CD4-positive, alpha-beta T cell treated with Interleukin-15 for 4 hours (primary cell): ENCODE measurements at places on chromosomes 7 and 10.

GRCh38 chr10:21372651-21373410, 152.7 kb downstream of the SKIDA1 start:
- DNase-seq: peak; percentile 17

GRCh38 chr10:117741524-117741923, 199.0 kb downstream of the EMX2 start:
- DNase-seq: no peak

DNA sequence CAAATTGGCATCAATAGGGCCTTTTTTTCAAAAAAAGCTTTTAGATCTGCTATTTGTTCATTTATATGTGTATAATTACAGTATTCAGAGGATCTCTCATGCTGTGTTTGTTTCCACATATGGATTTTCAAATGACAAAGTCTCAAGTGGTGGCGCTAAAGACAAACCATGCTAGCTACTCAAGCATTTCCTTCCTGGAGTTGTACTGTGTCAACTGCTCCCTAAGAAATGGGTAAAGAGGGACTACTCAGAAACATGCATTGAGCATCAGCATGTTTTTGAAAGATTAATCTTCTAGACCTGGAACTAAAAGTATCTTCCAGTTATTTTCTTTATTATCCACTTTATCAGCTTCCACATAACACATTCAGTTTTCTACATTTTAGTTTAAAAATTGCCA, 12.7 kb downstream of the CNTNAP2 start:
- no peak for DNase-seq

GRCh38 chr7:11330717-11331116, 357.0 kb downstream of the PHF14 start:
- no peak for DNase-seq

DNA sequence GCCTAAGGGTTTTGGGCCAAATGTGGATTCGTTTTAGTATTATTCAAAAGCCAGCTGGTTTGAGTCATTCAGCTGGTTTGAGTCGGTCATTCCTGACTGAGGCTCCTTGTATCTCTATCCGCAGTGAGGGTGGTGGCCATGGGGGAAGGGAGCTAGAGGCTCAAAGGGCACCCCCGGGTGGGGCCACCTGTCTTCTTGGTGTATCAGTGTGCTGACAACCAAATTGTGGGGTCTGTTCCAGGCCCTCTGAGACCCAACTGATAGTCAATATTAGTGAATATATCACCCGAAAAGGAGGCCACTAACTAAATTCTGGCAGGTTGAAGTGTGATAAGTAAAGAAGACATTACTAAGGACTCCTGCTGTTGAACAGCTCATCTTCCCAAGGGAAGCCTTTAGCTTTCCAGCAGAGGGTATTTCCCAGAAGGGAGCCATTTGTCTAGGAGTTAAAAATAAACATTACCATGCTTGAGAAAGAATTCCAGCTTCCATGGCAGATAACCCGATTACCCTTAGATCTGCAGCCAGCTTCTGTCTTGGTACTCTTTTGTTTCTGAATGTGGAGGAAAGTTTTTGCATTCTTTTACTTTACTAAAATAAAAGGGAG, 29.9 kb upstream of the DDX50 start:
- DNase-seq: no peak

GRCh38 chr10:5748394-5748803, 63.8 kb downstream of the TASOR2 start:
- no peak for DNase-seq

- peak; percentile 89 for DNase-seq
Measured at GRCh38 chr7:21338728-21339164, 89.1 kb upstream of the SP4 start.

DNA sequence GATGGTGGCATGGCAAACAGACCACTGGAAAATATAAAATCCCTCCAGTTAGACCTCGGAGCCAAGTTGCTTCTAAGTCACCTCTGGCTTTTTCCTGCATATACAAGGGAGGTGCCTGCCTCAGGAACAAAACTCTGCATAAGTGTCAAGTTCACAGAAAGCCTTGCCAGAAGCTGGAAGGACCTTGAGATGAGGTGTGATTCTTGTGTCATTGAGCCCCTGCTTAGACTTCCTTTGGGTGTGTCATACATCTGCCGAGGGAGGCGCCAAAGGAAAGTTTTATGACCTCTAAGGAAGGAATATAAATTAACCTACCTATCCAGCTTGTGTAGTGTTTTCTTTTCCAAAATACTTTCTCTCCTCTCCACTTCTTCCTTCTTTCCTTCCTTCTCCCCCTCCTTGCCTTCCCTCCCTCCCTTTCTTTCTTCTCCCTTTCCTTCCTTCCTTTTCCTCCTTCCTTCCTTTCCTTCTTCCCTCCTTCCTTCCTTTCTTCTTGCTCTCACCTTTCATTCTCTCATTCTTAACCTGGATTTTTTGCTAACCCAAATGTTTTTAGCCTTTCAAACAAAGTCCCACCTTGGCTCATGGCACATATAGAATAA, 75.2 kb downstream of the TRIL start:
- DNase-seq: no peak

DNA sequence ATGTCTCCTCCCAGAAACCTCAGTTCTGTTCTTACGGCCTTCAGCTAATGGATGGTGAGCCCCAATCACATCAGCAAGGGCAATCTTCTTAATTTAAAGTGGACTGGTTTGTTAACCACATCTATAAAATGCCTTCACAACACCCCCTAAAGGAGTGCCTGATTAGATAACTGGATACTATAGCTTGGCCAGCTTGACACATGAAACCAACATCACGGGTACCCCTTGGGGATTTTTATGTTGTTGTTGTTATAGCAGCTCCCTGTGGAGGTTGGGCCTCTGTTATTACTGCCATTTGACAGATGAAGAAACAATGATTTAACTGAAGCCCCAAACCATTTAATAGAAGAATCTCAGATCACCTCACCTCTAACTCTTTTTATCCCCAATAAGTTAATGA, 26.8 kb downstream of the STRA8 start:
- DNase-seq: no peak

- DNase-seq: no peak
Measured at GRCh38 chr7:23618241-23618640, 21.1 kb downstream of the CCDC126 start.

- DNase-seq: no peak
Measured at GRCh38 chr7:140519007-140519399, 39.7 kb upstream of the MKRN1 start.

GRCh38 chr7:32091608-32092210, 21.5 kb upstream of the PDE1C start:
- DNase-seq: no peak

GRCh38 chr7:80708123-80708522, 69.7 kb downstream of the CD36 start:
- no peak for DNase-seq

GRCh38 chr7:90761584-90761983, 165.5 kb downstream of the CDK14 start:
- no peak for DNase-seq

GRCh38 chr7:13980474-13980873, 9.0 kb downstream of the ETV1 start:
- DNase-seq: no peak

GRCh38 chr7:114645451-114645850, 230.8 kb downstream of the FOXP2 start:
- no peak for DNase-seq

DNA sequence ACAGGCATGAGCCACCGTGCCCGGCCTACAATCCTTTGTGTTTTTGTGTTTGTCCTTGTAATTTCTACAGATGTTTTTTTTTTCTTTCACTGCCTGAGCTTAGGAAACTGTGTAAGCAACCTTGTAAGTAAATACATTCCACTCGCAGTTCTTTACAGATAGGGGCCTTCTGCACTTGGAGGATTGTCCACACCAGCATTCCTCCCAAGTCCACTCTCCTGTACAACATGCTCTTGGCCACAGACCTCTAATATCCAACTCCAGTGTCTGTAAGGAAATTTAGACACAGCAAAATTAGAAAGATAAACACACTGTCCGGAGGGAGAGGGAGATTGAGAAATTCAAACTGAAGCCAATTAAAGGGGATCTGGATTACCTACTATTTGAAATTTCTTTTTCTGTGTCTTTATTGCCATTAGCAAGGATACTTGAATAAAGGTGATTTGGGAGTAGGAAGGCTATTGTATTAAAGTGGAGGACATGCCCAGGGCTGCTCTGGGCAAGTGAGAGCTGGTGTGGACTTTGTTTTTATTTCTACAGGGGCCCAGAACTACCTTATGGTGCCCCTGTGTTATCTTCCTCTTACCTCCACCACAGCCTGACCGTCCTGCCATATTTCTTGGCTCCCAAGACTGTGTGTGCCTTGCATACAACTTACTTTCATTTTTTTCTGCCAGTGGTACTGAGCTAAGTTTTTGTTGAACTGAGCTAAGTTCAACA, 9.7 kb downstream of the MXI1 start:
- DNase-seq: no peak

DNA sequence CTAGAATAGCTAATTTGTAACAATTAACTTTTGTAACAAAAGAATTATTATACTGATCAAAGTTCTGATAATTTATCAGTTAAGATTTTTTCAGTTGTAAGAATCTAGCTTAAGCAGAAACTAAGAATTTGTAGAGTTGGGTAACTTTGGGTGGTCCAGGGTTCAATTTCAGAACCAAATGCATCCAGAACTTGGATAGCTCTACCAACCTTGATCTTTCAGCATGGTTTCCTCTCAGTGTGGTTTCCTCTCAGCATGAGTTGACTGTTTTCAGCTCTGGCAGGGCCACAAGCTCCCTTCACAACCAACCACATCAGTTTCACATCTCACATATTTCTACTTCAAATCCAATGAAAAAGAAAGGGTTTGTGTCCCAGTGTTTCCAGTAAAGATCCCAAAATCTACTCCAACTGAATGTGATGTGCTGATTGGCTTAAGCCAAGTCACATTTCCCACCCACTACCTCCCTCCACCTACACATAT, 3.3 kb upstream of the FAS start:
- no peak for DNase-seq

- DNase-seq: no peak
Measured at GRCh38 chr10:70376436-70377378, 5.7 kb downstream of the LRRC20 start.

- DNase-seq: no peak
Measured at GRCh38 chr7:39248041-39248691, 270.5 kb downstream of the POU6F2 start.

DNA sequence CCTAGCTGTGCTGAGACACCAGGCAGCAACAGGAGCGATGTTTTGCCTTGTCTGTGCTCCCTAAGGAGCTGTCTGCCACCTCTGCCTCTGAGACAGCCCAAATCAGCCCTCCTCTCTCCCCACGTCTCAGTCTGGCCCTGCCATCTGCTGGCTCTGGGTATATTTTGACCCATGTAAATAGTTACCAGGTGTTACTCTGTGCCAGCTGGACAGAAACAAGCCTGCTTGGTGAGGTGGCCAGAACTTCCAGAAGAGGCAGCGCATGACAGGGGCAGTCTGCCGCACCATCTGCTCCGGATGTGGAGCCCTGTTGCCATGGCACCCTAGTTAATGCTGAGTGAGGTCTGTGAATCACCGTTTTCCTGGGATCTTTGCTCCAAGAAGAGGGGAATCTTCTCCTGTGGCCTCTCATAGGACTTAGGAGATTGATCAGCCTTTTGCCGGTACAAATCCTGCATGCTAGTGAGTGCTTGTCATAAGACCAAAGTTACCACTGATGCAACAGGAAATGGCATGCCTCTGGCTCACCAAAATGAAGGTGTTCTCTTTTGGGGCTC, 31.8 kb downstream of the GSTO2 start:
- peak; percentile 26 for DNase-seq

- no peak for DNase-seq
Measured at GRCh38 chr7:32255036-32255435, 184.8 kb upstream of the PDE1C start.

- no peak for DNase-seq
Measured at GRCh38 chr7:135493362-135493761, 16.5 kb downstream of the CNOT4 start.

DNA sequence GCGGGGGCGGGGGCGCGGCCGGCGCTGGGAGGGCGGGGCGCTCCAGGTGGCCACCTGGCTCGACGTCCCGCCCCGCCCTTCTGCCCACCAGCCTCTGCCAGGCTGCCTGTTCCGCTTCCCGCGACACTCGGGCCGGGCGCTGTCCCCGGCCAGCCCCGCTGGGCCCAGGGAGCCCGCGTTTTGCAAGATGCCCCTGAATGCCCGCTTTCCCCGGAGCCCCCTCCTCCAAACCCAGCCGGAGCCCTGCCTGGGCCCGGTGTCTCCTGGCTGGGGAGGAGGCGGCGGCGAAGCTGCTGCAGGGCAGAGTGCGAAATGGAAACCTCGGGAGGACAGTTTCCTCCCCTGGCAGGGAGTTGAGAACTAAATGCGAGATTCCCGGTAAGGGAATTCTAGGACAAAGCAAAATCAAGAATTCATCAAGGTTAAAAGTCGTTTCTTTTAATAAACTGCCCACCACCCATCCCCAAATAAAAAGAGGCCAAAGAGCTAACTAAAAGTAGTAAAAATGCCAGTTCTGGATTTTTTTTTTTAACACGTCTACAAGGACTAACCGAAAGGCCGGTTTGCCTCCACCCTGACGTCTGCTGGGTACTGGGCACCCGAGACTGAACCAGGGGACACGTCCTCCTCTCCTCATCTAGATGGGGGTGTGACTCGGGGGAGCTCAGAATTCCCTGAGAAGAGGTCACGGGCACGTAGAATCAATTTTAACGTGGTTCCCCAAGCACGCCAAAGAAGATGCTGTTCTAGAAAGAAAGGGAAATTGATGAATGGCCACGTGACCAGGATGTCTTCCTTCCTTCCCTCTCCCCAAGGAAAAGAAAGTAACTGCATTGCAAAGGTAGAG, 200.4 kb upstream of the NFE2L3 start:
- no peak for DNase-seq

DNA sequence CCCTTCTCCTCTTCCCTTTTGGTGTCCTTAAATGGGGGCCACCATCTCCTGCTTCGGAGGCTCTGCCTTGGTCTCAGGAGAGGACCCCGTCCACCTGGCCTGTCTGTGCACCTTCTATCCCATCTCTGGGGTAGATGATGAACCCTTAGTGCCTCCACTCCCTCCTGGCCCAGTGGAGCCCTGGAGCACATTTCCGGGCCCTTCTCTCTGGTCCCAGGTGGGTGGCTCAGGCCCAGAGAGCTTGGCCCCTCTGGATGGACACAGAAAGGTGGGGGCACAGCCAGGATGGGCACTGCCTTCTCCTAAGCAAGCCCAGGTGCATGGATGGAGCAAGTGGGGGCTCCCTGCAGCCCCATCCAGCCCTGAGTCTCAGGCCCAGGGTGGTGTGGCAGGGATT, 121.4 kb upstream of the RET start:
- DNase-seq: no peak

GRCh38 chr7:50302486-50303334, 1.8 kb upstream of the IKZF1 start:
- DNase-seq: no peak

DNA sequence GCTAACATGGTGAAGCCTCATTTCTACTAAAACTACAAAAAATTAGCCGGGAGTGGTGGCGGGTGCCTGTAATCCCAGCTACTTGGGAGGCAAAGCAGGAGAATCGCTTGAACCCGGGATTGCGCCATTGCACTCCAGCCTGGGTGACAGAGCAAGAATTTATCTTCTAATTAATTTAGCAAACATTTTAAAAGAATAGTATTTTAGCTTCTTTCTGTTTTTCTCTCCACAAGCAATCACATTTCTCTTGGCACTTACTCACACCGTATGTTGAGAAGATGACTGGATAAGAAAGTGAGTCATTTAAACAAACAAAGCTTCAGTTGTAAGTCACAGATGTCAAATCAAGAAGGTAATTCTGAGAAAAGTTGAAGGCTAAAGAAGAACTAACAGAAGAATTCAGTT, 264.0 kb downstream of the ARL4A start:
- DNase-seq: no peak
